ENCODE measurements at places on chromosomes 2 and 18.

- DNase-seq: no peak
These were observed 96.9 kb downstream of the TGOLN2 start for GRCh38 chr2:85230679-85231467.

GRCh38 chr18:67043276-67043675 lies 439.4 kb upstream of the CDH19 start:
- no peak for DNase-seq

GRCh38 chr2:227819398-227819697 lies 5.7 kb downstream of the CCL20 start:
- DNase-seq: no peak

DNA sequence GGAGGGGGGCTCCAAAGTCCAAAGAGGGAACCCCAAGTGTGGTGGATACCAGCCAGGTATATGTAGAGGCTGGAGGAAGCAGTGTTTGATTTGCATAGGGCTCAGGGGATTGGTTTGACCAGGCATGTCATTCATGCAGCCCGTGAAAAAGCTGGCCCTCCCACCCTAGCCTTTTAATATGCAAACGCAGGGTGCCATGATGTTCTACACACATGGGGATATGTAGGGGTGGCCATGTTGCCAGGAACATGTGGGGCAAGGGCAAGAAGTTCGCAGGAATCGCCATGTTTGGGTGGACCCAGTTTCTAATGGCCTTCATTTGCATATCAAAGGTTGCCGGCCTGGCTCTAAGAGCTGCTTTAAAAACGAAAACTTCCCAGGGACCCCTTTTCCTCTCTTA lies 33.6 kb downstream of the B3GNT7 start:
- DNase-seq: no peak

DNA sequence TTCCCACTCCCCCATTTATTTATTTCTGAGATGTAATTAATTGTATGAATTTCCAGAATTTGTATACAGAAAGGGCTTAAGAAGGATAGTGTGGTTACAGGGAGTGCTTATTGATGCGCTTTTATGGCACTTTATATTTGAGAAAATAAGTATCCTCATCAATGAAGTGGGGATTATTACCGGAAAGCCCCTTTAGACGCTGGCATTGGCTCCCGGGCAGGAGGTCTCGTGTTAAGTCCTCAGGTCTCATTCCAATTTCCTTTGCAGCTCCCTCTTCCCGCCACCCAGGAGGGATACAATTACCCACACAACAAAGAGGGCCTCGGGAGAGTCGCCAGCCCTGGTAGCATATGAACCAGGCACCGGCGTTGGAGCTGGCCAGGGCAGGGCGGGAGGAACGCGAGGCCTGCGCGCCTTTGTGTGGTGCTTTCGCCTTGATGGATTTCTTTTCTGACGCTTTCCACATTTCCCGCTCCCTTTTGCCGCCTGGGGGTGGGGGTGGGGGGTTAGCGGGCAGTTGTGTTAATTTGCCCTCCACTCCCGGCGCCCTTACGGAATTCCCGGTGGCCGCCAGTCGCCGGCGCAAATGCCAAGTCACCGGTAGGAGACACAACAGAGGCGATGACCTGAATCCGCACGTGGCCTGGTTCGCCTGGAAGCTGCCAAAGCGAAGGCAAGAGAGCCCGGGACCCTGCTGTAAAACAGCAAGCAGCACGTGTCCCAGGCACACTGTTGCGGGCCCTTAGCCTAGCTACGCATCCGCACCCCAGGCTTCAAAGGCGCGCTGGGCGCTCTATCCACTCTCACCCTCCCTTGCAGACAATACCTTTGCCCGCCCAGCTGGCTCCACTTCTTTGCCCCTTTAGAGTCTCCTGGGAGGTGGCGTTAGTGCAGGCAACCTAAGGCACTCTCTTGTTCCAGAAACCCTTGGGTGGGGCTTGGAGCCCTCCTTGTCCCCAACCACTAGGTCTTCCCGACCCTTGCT lies 3.3 kb downstream of the GAD1 start:
- no peak for DNase-seq

Measured in ELR (cell line).